ENCODE measurements at places on chromosomes 13 and 19. TPM values are rescaled to one million over a fixed set of nuclear protein-coding genes. Genes with fewer than 3 reads are reported as not detected.

GRCh38 chr13:51659276-51660127 lies 75.2 kb downstream of the WDFY2 start:
- DNase-seq, result no peak

PROZ gene
- total RNA-seq, result not detected

DNA sequence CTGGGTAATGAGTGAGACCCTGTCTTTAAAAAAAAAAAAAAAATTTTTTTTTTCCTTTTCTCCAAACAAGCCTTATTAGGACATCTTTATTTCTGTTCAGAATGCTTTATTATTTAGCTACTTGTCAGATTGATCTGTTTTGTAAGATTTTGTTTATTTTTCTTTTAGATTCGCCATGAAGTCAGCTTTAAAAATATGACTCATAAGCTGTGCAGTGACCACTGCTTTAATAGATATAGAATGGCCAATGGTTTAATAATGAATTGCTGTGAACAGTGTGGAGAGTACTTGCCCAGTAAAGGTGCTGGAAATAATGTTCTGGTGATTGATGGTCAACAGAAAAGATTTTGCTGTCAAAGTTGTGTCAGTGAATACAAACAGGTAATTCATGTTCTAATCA lies 47.7 kb downstream of the ZMYM2 start:
- DNase-seq, result peak; percentile 15

- DNase-seq, result no peak
These were observed 109.3 kb downstream of the KDM4B start for GRCh38 chr19:5078182-5078581.

- DNase-seq, result no peak
These were observed 262.7 kb upstream of the KLHL1 start for GRCh38 chr13:70370924-70371323.

TMPRSS9 gene
- not detected for total RNA-seq

CELF5 gene
- 0.16 TPM for total RNA-seq

DNA sequence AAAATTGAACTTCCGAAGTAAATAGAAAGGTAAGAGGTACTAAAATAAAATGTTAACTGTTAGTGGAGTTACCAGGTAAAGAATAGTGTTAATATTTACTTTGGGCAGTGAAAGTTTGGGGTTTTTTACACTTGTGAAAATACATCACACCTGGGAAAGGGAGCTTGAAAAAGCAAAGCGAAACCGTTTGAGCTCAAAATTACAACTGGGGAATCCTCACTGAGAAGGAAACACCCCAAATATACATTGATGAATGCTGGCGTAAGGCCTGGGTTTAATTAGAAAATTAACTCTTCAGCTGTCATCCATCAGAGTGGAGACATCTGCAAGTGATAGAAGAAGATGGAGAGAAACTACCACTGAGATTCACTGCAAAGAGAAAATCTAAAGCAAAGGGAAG lies 1153.0 kb downstream of the SLITRK5 start:
- no peak for DNase-seq

DNA sequence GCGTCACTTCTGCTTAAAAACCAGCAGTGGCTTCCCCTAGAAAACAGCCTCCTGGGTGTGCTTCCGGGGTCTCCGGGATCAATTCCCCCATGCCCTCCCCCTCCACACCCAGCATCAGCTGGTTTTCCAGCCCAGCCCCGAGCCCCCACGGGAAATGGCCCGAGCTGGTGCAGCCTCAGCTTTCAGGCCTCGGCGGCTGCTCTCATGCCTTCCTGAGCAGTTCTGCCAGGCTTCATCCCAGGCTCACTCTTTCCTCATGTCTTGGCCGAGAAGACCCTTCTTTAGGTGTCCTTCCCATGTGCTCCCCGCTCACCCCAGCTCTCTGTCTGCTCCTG lies 103.1 kb upstream of the RNF113B start:
- no peak for DNase-seq

DNA sequence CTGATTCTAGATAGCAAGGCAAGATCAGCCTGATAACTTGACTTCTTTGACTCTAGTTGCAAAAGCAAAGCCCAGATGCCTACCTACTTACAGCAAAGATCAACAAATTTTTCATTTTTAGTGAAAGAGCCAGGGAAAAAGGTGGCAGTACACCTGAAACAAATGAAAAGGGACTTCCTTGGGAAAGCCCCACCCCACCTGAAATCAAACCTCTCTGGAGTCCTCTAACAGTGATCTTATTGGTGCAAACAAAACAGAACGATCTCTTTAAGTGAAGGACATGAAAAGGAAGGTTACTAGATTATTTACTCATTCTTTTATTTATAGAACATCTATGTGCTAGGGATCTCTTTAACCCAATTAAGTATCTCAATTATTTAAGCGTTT lies 507 bp upstream of the LCP1 start:
- no peak for DNase-seq

LGALS14 gene
- not detected for total RNA-seq

ZNF575 gene
- 2.0 TPM for total RNA-seq

DNA sequence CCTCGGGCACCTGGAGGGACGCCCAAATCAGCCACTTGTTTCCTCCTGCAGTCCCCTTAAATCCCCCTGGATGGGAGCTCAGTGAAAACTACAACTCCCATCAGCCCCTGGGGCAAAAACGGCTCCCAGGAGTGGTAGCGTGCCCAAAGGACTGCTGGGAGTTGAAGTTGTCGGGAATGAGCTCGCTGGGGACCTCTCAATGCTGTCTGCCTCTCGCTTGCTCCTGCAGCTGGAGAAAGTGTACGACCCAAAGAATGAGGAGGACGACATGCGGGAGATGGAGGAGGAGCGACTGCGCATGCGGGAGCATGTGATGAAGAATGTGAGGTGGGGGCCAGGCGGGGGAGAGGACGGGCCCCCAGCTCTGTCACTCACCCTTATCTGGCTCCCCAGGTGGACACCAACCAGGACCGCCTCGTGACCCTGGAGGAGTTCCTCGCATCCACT lies 14.7 kb upstream of the DHDH start:
- DNase-seq, result peak; percentile 2

GRCh38 chr19:49840736-49841249 lies 10.2 kb upstream of the PTOV1 start:
- DNase-seq, result no peak

GRCh38 chr19:38062959-38063761 lies 156.2 kb downstream of the SIPA1L3 start:
- no peak for DNase-seq

- DNase-seq, result peak; percentile 56
These were observed 24.6 kb downstream of the SPC24 start for GRCh38 chr19:11130824-11131455.

SYNE4 gene
- 0.31 TPM for total RNA-seq

DNA sequence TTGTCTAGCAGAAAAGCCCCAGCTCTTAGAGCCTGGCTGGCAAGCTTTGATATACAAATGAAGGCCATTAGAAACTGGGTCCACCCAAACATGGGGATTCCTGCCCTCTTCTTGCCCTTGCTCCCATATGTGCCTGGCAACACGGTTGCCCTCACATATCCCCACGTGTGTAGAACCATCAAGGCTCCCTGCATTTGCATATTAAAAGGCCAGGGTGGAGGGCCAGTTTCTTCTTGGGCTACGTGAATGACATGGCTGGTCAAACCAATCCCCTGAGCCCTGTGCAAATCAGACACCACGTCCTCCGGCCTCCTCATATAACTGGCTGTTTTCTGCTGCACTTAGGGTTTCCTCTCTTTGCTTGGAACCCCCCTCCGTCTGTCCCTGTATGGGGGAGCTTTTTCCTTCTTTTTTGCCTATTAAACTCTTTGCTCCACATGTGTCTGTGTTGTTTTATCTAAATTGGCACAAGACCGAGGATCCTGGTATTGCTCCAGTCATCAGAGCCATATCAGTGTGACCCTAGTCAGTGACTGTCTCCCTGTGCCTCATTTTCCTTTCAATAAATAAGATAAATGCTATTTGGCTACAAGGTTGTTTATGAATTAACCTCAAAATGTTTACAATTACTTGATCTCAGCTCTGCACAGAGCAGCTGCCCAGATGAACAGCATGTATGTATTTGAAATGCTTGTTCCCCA lies 30.3 kb upstream of the CEACAM1 start:
- no peak for DNase-seq

IL17D gene
- 0.87 TPM for total RNA-seq

GRCh38 chr13:80742033-80742432 lies 401.1 kb upstream of the SPRY2 start:
- no peak for DNase-seq

DNA sequence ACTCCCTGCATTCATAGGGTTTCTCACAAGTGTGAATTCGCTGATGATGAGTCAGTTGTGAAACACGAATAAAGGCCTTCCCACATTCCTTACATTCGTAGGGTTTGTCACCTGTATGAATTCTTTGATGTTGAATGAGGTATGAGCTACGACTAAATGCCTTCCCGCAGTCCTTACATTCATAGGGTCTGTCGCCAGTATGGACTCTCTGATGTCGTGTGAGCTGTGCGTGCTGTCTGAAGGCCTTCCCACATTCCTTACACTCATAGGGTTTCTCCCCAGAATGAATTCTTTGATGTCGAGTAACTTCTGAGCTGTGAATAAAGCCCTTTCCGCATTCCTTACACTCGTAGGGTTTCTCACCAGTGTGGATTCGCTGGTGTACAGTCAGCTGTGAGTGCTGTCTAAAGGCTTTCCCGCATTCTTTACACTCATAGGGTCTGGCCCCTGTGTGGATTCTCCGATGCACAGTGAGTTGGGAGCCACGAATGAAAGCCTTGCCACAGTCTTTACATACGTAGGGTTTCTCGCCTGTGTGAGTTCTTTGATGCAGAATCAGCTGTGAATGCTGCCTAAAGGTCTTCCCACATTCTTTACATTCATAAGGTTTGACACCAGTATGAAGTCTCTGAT lies 30.5 kb upstream of the COX7A1 start:
- peak; percentile 37 for DNase-seq

PPP1R15A gene
- 97.0 TPM for total RNA-seq

RFPL4AL1 gene
- total RNA-seq, result not detected

GRCh38 chr19:15159251-15159650 lies 41.5 kb downstream of the NOTCH3 start:
- DNase-seq, result no peak

C19orf38 gene
- 0.34 TPM for total RNA-seq

RNASEH2B gene
- 20.7 TPM for total RNA-seq

GRCh38 chr13:80274643-80275042 lies 66.3 kb downstream of the SPRY2 start:
- DNase-seq, result peak; percentile 18

B3GNT8 gene
- total RNA-seq, result 1.4 TPM
